ENCODE measurements at places on chromosomes 16 and 17. TPM values are rescaled to one million over a fixed set of nuclear protein-coding genes. Genes with fewer than 3 reads are reported as not detected.

- H3K27me3 ChIP-seq: no peaks in the 10 kb centered on the region
- peak; percentile 54 for DNase-seq
- H3K27ac ChIP-seq: no peak overlapping the region
- no peak overlapping the region for H3K4me3 ChIP-seq
- peaks cover 6% of the 10 kb centered on the region for H3K4me1 ChIP-seq
- H3K36me3 ChIP-seq: no peaks in the 10 kb centered on the region
Observed at GRCh38 chr16:57608462-57609113, 19.8 kb upstream of the ADGRG1 start.

DNA sequence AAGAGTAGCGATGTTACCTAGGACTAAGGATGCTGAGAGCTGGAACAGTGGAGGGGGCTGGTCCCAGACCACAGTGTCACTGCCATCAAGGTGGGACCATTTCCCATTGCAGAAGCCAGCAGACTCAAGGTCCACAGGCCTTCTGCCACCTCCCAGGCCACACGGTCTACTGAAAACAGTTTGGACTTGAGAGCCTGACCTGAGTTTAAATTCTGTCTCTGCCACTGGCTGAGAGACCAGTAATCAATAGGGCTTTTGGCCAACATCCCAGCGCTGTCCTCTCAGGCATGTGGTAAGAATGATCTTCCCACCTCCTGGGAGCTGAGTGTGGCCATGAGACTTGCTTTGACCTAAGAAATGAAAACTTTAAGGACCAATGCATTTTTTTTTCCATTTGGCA is 331.4 kb upstream of the CDH5 start:
- H3K27ac ChIP-seq: no peak overlapping the region
- no peaks in the 10 kb centered on the region for H3K36me3 ChIP-seq
- no peak overlapping the region for H3K4me3 ChIP-seq
- H3K27me3 ChIP-seq: no peaks in the 10 kb centered on the region
- no peak for DNase-seq
- H3K4me1 ChIP-seq: peaks cover 29% of the 10 kb centered on the region

DNA sequence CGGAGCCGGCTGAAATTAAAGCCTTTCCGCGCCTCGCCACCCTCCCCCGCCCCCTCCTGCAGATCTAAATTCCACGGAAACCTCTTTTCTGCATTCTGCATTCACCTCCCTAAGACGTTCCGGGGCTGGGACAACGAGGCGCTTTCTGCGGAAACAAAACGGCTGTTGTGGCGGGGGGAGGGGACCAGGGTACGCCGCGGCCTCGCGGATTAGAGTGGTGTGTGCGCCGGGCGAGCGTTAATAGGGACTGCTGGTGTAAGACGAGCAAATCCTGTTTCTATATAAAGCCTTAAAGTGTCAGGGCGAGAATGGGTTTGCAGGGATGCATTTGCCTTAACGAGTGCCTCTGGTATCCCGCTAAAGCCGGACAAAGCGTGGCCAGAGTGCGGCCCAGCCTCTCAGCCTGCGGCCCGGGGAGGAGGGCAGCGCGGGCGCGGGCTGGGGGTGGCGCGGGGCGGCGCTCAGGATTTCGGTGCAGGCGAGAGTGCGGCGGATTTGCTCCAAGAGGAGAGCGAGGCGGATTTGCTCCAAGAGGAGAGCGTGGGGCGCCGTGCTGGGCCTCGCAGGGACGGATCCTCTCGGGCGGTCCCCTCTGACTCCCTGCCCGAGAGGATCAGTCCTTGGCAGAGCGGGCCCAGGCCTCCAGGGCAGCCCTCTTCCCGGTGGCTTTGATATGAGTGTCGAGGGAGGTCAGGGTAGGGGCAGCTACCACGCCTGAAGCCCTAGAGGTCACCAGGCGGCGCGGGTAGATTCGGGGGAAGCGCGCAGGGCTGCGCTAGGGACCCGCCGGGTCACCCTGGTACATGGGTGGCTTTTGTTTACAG is 5.1 kb downstream of the BAHCC1 start:
- no peak for DNase-seq
- H3K27me3 ChIP-seq: no peaks in the 10 kb centered on the region
- peaks cover 65% of the 10 kb centered on the region for H3K4me1 ChIP-seq
- H3K36me3 ChIP-seq: no peaks in the 10 kb centered on the region
- H3K27ac ChIP-seq: peak overlapping the region; percentile 97

The PRPSAP2 gene
- 27.2 TPM for total RNA-seq

The PIRT gene
- total RNA-seq: not detected

The GPRC5C gene
- total RNA-seq: 47.8 TPM

The MEIOB gene
- 1.3 TPM for total RNA-seq

The NOD2 gene
- total RNA-seq: 0.07 TPM

The GRAPL gene
- total RNA-seq: not detected

The PKMYT1 gene
- 23.2 TPM for total RNA-seq

The CASKIN1 gene
- total RNA-seq: 3.6 TPM

All from chondrocyte (in vitro differentiated cells).